ENCODE measurements at places on chromosomes 4 and X.
A peak's percentile ranks its signal among the peaks of the same experiment; 100 is the strongest.

- DNase-seq = no peak
Observed at GRCh38 chr4:58191109-58191508, 1080.9 kb upstream of the IGFBP7 start.

GRCh38 chr4:147924604-147925412 is 192.9 kb downstream of the ARHGAP10 start:
- DNase-seq = no peak

- DNase-seq = no peak
Observed at GRCh38 chr4:53322696-53323095, 43.2 kb downstream of the SCFD2 start.

DNA sequence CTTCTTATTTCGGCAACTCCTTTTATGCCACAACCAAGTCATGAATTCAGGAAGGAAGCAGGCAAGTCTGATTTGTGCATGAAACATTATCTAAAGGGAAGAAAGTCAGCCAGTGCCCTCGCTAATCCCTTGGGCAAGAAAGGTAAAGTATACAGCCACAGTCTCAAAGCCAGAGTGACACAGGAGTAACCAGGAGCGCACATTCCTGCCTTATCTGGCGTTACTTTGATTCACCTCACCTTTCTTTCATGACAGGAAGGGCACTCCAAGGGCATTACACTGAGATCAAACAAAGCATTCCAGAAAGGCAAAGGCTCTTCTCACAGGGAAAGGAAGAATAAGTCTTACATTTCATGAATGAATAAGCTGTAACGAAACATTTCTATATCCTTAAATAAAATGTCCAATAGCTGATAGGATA is 38.8 kb downstream of the FAT1 start:
- DNase-seq = no peak

GRCh38 chrX:30301963-30302362 is 7.2 kb downstream of the NR0B1 start:
- DNase-seq = no peak

GRCh38 chr4:184265546-184266351 is 48.1 kb upstream of the ENPP6 start:
- DNase-seq = no peak

DNA sequence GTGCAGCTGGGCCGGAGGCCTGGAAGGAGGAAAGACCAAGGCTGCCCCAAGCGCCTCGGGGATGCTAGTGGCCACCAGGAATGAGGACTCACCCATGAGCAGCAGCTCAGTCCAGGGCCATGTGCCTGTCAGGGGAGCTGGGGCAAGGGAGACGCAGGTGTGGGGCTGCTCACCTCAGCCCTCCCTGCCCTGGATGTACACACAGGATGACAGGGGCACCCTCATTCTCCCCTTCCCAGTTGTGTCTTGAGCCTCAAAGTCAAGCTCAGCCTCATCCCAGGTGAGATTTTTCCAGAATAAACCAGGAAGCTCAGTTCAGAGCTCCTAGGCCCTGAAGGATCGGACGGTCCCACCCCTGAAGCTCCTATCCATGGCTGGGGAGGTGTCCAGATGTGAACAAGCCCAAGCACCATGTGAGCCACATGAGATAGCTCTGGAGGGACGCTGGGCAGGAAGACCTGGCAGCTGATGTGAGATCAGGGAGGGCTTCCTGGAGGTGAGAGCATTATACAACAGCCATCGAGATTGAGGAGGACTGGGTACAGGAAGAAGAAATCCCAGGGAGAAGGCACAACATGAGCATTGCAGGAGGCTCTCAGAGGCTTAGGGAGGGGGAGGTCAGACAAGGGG is 23.0 kb downstream of the HTRA3 start:
- DNase-seq = no peak

GRCh38 chrX:1516596-1517104 is 20.3 kb downstream of the P2RY8 start:
- peak; percentile 7 for DNase-seq

- no peak for DNase-seq
Observed at GRCh38 chr4:2671267-2671895, 84.8 kb downstream of the TNIP2 start.

GRCh38 chr4:89055157-89056080 is 1.6 kb downstream of the FAM13A start:
- DNase-seq = no peak

DNA sequence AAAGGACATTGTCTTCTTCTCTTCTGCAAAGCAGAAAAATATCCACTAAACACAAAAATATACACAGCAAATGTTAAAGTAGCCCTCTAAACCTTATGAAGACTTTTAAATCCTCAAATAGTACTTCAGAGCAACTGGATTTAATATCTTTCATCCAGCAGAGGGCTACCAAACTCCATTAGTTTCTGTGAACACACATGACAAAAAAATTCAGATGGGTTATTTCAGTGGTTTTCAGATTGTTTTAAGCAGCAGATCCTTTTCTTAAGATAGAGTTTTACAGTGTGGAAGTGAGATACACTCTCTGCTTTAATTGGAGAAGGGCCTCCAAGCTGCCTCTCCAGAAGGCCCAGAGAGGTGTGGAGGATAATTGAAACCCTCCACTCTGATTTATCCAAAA is 56.7 kb downstream of the ANK2 start:
- DNase-seq = no peak

DNA sequence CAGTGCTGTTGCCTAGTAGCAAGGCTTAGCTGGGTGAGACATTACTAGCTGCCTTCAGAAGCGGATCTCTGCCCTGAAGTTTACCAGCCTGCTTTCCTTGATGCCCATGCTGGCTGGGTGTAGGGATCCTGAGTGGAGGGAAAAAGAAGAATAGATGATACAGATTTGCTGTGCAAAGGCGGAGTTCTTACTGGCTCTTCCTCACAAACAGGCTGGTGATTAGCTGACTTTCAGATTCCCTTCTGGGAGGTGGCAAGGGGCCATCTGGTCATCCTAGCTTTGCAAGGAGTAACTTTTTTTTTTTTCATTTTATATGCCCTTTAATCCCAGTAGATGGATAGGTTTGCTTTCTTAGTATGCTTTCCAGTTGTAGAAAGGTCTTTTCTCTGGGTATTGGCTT is 44.8 kb downstream of the SMARCA5 start:
- no peak for DNase-seq

GRCh38 chr4:79684516-79684915 is 276.5 kb upstream of the GK2 start:
- DNase-seq = no peak

DNA sequence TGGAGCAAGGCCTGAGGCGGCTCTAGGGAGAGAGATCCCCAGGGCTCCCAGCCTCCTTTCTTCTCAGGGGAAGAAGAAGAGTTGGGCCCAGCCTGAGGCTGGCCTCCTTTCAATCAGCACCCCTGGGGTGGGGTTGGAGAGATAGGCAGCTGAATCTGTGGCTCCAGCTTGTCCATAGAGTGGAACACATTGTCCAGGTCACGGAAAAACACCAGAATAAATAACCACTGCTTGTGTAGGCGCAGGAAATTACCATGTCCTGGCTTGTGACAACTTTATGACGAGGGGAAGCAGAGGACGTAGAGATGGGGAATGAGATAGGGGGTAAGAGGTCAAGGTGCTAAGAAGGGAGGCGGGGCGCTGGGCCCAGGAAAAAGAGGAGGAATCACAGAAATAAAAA is 80.8 kb upstream of the EFNB1 start:
- no peak for DNase-seq

DNA sequence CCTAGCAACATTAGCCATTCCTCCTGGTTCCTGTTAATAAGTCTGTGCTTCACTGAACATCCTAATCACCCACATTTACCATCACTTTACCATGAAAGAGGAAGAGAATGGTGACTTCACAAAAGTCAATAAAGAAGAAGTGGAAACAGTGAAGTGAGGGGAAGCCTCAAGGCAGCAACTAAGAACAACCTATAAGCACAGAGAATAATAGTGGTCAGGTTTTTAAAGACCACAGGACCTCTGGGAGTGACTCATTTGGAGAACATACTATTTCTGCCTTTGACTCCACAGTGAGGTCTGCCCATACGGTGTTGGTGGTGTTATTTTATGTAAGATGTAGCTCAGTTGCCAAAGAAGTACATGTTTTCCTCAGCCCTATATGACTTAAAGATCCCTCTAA is 86.0 kb upstream of the TET2 start:
- peak; percentile 68 for DNase-seq

DNA sequence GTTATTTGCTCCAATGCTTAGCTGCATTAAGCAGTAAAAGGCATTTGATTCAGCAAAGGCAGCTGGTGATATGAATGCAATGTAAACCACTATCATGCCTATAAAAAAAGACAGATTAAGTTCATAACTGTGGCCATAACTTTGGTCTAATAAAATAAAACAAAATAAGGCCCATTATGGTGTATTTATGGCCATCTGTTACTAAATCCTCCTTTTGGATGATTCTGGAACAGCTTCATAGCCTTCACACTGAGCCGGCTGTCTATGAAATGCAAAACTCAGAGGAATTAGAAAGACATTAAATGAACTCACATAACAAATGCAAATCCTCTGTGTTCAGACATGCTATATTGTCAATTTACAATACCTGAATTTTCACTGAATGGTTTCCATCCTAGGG is 223.7 kb upstream of the FAT4 start:
- DNase-seq = no peak

- DNase-seq = no peak
Observed at GRCh38 chr4:68717999-68718398, 47.5 kb upstream of the UGT2B15 start.

DNA sequence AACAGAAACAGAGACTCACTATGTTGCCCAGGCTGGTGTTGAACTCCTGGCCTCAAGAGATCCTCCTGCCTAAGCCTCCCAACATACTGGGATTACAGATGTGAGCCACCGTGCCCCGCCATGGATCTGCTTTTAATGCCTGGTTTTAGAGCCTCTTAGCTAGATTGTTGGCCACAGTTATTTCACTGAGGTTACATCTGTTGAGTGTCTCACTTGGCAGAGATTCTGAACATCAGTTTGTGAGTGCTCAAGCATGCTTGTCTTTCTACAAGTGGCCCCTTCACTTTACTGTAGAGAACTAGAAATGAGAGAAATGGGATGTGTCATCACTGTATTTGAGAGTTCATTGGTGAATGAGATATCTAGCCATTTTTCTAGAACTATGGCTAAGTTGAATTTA is 218.5 kb downstream of the APBB2 start:
- DNase-seq = no peak

- DNase-seq = no peak
Observed at GRCh38 chrX:107716118-107716684, 59.4 kb downstream of the TSC22D3 start.

- DNase-seq = peak; percentile 51
Observed at GRCh38 chr4:55435141-55435841, 39.5 kb downstream of the TMEM165 start.

GRCh38 chrX:113804819-113805218 is 779.1 kb upstream of the HTR2C start:
- no peak for DNase-seq

DNA sequence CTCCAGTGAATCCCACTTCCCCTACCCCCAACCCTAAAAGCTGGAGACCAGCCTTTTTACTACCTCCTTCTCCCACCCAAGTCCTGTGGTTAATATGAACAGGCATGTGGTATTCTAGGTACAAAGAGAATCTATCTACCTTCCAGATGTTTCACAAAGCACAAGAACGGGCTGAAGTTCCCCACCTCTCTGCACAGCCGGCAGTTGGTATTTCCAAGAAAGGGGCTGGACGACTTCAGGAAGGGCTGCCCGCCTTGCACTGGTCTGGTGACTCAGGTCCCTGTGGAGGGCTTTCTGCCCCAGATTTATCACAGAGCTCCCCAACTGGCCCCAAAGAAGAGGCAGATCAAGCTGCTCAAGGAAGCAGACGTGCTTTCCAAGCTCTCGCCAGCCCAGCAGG is 4.5 kb downstream of the FAM47E start:
- DNase-seq = no peak

GRCh38 chr4:2624782-2625530 is 88.5 kb downstream of the FAM193A start:
- no peak for DNase-seq

DNA sequence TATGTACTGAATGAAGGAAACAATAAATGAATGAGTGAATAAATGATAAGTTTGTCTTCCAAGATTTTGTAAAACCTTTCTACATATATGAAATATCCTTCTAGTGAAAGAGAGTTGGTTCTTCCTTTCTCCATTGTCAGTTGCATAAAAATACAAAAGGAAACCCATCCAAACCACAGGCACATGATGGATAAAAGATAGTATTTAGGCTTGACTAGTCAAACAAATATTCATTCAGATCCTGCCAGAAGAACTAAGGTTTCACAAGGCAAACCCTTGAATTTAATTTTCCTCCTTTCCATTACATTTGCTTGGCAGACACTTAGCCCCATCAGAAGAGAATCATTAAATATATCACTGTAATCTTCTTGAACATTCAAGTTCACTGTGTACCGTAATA is 208.4 kb downstream of the COL25A1 start:
- no peak for DNase-seq

DNA sequence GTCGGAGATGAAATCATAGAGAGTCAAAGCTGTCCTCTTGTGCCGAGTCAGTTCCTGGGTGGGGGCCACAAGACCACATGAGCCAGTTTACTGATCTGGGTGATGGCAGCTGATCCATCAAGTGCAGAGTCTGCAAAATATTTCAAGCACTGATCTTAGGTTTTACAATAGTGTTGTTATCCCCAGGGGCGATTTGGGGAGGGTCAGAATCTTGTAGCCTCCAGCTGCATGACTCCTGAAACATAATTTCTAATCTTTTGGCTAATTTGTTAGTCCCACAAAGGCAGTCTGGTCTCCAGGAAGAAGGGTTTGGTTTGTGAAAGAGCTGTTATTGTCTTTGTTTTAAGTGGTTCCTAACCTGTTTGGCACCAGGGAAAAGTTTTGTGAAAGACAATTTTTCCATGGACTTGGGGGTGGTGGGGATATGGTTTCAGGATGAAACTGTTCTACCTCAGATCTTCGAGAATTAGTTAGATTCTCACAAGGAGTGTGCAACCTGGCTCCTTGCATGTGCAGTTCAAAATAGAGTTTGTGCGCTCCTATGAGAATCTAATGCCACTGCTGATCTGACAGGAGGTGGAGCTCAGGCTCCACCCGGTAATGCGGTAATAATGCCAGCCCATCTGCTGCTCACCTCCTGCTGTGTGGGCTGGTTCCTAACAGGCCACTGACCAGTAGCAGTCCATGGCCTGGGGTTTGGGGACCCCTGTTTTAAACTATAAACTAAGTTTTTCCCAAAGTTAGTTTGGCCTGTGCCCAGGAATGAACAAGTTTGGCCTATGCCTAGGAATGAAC is 29.2 kb downstream of the METAP1 start:
- DNase-seq = no peak

DNA sequence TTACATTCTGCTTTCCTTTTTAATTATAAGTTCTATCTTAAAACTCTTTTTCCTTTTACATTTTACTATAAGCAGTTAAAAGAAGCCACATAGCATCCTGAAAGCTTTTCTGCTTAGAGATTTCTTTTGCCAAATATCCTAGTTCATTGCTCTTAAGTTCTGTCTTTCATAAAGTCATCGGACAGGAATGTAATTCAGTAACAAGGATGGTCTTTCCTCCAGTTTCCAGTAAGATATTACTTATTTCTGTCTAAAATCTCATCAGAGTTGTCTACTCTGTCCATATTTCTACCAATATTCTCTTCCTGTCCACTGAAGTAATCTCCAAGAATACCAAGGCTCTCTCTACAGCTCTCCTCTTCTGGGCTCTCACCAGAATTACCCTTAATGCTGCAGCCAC is 37.5 kb upstream of the ADH1C start:
- no peak for DNase-seq

Data from stimulated activated naive CD8-positive, alpha-beta T cell treated with anti-CD3 and anti-CD28 coated beads, Interleukin-15, amount 100 ng/mL, for 72 hours (primary cell).